DMS53 (cell line): ENCODE measurements at places on chromosomes 3 and 15.

DNA sequence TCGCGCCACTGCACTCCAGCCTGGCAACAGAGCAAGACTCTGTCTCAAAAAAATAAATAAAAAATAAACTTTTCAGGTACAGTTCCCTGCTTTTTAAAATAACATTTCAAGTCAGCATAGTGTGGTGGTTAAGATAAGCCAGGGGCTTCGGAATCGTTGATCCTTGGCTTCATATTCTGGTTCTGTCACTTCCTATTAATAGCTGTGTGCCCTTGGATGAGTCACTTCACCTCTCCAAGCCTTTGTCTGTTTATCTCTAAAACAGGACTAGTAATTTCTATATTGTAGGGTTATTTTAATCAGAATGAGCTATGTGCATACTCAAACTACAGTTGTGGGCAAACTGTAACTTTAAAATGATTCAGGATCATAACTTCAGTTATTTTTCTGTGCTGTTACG, 53.8 kb upstream of the SENP5 start:
- DNase-seq: no peak

DNA sequence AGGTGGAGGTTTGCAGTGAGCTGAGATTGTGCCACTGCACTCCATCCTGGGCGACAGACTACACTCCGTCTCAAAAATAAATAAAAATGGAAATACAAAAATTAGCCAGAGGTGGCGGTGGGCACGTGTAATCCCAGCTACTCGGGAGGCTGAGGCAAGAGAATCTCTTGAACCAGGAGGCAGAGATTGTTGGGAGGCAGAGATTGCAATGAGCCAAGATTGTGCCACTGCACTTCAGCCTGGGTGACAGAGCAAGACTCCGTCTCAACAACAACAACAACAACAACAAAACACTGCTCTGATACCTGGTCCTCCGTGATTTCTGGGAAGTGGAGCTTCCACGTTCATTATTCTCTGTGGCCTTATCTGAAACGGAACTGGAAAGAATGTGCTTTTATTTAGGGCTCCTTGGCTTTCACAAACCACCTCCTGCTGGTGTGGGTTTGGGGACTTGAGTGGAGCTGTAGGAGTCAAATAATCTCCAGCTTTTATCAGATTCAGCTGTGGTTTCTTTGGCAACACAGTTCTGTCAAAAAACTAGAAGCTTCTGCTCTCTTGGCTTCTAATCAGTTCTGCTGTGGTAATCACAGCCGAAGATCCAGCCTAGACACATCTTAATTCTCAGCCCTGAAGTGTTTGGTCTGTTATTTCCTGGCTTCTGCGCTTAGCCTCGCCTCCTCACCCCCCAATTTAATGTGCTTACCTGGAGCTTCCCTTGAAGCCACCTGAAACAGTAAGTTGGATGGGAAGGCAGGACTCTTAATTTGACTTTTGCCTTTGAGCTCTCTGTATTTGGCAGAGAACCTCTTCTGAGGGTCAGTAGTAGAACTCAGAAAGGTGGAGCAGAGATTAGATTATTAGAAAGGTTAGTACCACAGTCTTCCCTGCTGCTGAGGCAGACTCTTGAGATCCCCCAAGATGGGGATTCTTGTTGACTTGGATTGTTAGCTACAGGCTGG, 21.4 kb downstream of the IRAK2 start:
- DNase-seq: no peak

DNA sequence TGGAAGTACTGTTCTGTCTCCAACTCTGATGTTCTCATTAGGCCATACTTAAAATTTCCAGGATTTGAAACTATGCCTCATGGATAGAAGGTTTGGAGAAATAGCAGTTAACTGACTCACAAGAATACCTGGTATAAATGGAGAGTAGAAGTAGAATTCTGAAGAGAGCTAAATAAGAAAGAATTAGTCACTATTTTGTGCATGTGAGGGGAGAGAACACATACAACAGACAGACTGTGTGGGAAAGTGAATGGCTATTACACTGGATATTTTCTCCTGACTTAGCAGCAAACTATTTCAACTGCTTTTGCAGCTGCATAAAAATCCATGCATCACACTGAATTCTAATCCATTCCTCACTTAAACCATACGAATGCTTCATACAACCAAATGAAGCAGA, 71.3 kb downstream of the C3orf70 start:
- no peak for DNase-seq

DNA sequence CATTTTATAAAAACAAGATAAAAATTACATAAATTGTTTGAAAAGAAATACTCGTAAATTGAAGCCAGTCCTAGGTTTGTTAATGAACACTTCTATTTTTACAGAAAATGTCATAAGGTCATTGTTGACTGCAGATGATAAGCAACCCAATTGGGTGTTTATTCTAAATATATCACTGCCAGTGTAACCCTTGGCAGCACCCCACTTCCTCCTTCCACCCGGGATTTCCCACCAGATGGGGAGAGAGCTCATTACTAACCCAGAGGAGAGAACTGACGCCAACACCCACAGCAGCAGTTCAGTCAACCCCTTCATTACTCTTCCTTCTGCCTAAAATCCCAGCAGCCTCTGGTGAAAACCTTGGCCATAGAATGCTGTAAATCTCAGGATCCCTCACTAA, 307.6 kb downstream of the GAP43 start:
- DNase-seq: no peak

- no peak for DNase-seq
Measured at GRCh38 chr15:46467041-46467440, 832.2 kb downstream of the SQOR start.
